ENCODE measurements at places on chromosomes 7 and 10.

DNA sequence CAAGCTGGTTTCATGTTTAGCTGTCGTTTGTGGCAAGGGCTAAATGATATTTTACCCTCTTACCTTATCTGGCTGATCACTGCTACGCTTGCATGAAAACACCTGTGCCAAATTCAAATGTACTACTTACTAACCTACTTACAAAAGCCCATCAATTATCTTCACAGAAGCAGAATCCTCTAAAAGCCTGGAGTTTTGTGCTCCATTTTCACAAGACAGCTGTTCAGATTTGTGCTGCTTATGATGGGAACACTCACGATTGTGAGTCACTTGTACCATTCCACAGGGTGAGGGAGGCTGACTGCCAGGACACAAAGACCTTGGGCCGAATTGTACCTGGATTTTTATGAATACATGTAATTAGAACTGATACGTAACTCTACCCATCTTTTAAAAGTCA lies 245.0 kb upstream of the NPY start:
- no peak for DNase-seq

DNA sequence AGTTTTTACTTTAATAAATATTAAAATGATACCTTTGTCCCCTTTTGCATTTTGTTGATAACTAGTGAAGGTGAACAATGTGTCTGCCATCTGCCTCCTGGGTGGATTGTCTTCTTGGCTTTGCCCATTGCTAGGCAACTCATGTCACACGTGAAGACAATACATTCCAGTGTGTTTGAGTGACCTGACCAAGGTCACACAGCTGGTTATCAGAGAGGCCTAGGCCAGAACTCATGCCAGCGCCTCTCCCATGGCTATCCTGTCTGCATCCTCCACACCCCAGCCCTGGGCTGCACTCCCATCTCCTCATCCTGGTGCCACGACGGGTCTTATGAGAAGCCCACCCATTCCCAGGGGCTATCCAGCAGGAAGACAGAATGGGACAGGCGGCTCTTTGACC lies 108.7 kb downstream of the PLCE1 start:
- no peak for DNase-seq

GRCh38 chr10:11539191-11539868 lies 72.1 kb downstream of the USP6NL start:
- no peak for DNase-seq

DNA sequence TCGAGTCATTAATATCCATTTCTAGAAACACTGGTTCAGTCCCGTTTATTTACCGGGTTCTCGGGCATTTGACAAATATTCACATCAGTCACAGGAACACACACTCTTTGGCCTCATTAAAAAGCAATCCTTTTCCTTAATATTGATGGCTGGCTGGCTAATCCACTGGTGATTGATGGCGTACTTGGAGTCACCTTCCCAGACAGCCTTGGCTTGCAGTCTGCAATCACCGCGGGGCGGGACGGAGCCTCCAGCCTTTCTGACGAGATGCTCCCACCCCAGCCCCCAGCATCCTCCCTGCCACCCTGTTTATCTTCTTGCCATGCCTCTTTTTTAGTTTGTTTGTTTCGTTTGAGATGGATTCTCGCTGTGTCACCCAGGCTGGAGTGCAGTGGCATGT lies 36.6 kb downstream of the SRRM3 start:
- no peak for DNase-seq

GRCh38 chr7:102046373-102047117 lies 229.1 kb downstream of the CUX1 start:
- no peak for DNase-seq

DNA sequence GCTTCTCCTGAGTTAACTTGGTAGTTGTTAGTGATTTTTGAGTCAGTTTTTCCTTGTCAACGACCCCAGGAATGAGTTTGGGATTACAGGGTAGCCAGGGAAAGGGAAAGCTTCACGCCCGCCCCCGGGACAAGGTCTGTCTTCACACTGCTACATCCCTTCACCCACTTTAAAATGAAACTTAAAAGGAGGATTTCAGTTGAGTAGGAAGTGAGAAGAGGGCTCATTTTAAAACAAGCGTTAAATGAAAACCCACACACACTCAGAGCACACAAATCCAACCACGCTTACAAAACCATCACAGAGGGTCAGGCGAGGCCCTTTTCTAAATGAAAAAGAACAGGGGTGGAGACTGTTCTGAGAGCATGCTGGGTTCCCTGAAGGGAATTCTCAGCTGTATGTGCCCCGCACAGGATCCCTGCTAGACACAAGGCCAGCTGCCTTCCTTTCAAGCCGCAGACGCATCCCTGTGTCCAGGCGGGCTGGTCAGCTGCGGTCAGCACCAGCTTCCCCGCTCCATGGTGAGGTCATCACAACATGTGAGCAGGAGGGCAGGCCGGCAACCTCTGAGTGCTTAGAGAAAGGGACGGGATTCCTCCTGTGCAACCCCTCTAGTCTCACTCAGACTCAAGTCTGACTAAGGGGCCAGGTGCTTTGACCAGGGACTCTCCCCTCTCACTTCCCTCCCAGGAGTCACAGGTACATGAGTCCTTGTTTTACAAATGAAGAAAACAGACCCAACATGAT lies 111.8 kb downstream of the EGFR start:
- no peak for DNase-seq

- no peak for DNase-seq
These were observed 47.3 kb upstream of the TRIL start for GRCh38 chr7:29005406-29005805.

All from CD8-positive, alpha-beta T cell (primary cell).